ENCODE measurements at places on chromosomes 2 and 18.

- H3K36me3 ChIP-seq: no peaks in the 10 kb centered on the region
- no peak overlapping the region for H3K4me3 ChIP-seq
- H3K4me1 ChIP-seq: no peaks in the 10 kb centered on the region
- no peak for DNase-seq
These were observed 351.5 kb downstream of the NR4A2 start for GRCh38 chr2:155980941-155981560.

- no peak overlapping the region for H3K27ac ChIP-seq
- no peaks in the 10 kb centered on the region for H3K4me1 ChIP-seq
- peaks cover 4% of the 10 kb centered on the region for H3K36me3 ChIP-seq
- no peak for DNase-seq
These were observed 135.1 kb upstream of the LTBP1 start for GRCh38 chr2:32811696-32812095.

DNA sequence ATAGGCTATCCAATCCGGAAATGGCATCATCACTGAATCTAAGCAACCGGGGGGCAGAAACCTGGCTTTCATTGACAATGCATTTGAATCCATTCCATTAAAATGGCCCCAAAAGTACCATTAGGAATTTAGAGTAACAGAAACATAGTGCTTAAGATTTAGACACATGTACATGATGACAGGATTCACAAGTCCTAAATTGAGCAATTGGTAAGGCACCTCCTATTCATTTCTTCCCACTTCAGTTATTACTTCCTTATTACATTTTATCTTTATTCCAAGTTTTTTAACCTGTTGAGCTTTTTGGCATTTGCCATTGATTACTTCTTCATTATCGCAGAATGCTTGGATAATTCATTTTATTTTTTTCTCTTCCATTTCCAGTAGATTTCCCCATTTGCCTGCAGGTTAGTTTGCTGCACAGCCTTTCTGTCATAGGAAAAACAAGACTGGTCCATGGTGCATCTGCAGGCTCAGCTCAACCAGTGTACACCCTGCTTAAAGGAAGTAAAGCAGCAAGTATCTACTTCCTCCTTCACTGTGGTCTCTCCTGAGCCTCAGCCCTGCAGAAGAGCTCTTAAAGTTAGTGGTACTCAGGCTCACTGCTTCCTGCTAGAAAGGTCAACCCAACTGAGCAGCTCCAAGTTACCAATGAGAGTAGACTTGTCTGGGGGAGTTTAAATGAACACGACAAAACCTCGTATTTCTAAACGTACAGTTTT lies 89.2 kb downstream of the DOCK10 start:
- H3K27ac ChIP-seq: no peak overlapping the region
- peaks cover 10% of the 10 kb centered on the region for H3K4me1 ChIP-seq
- peak; percentile 75 for DNase-seq
- no peaks in the 10 kb centered on the region for H3K27me3 ChIP-seq
- no peak overlapping the region for H3K4me3 ChIP-seq

GRCh38 chr2:169136885-169137534 lies 67.6 kb downstream of the DHRS9 start:
- H3K4me3 ChIP-seq: no peak overlapping the region
- H3K27me3 ChIP-seq: no peaks in the 10 kb centered on the region

DNA sequence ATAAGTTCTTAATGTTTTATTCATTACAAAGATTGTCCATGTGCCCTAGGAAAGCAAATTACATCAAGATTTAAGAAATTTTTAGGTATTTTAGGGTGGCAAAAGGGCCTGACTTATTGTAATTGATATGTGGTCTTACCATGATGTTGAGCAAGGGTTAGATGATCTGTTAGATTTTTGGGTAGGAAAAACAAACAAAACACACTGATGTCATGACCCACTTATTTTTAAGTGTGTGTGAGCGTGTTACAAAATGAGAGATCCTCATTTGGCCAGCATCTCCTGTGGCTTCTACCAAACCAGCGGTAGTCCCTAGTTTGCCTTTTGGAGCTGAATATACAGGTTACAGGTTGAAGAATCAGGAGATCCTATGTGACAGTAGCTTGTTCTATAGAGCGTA lies 89.8 kb upstream of the ITGB6 start:
- H3K27me3 ChIP-seq: no peaks in the 10 kb centered on the region
- peaks cover 14% of the 10 kb centered on the region for H3K36me3 ChIP-seq
- no peak overlapping the region for H3K4me3 ChIP-seq
- no peak overlapping the region for H3K27ac ChIP-seq
- H3K4me1 ChIP-seq: peaks cover 19% of the 10 kb centered on the region

DNA sequence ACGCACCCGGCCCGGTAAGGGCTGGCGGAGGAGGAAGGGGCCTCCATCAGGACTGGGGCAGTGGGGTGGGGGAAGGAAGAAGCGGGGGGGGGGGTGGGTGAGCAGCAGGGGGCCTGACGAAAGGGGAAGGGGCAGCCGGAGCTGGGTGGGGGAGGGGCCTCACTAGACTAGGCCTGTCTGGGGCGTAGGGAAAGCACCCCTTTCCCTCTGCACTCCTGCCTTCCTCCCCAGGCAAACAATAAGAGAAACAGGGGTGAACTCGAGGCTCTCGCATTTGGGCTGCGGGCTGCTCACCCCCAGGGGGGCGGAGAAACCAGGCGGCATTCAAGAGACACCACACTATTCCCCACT lies 82.7 kb upstream of the POMC start:
- H3K27ac ChIP-seq: peak overlapping the region; percentile 70
- H3K4me3 ChIP-seq: peak overlapping the region; percentile 77
- H3K4me1 ChIP-seq: peaks cover 24% of the 10 kb centered on the region

GRCh38 chr2:68434981-68435380 lies 32.1 kb downstream of the FBXO48 start:
- no peak overlapping the region for H3K4me3 ChIP-seq
- H3K4me1 ChIP-seq: peaks cover 5% of the 10 kb centered on the region
- no peaks in the 10 kb centered on the region for H3K27me3 ChIP-seq
- no peak overlapping the region for H3K27ac ChIP-seq
- no peaks in the 10 kb centered on the region for H3K36me3 ChIP-seq
- DNase-seq: no peak

DNA sequence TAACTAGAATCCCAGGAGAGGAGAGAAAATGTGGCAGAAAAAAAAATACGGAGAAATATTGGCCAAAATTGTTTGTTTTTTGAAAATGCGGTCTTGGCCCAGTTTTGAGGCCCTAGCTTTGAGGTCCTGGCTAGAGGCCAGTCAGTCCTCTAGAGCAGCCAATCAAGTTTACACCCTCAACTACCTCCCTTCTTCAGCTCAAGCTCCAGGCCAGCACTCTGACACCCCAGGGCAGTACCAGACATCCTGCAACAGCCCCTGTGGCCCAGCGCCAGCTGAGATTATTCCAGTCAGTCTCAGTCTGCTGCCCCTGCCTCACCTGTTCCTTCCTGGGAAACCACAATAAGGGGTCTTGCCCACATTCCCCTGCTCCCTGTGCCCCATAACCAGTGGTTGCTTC lies 107.7 kb downstream of the UGGT1 start:
- H3K4me3 ChIP-seq: no peak overlapping the region
- H3K27me3 ChIP-seq: no peaks in the 10 kb centered on the region
- DNase-seq: no peak
- no peak overlapping the region for H3K27ac ChIP-seq
- no peaks in the 10 kb centered on the region for H3K36me3 ChIP-seq

- peaks cover 7% of the 10 kb centered on the region for H3K4me1 ChIP-seq
- no peak for DNase-seq
- H3K27ac ChIP-seq: no peak overlapping the region
- H3K4me3 ChIP-seq: no peak overlapping the region
- no peaks in the 10 kb centered on the region for H3K36me3 ChIP-seq
These were observed 161.6 kb upstream of the NCK2 start for GRCh38 chr2:105582952-105583660.

DNA sequence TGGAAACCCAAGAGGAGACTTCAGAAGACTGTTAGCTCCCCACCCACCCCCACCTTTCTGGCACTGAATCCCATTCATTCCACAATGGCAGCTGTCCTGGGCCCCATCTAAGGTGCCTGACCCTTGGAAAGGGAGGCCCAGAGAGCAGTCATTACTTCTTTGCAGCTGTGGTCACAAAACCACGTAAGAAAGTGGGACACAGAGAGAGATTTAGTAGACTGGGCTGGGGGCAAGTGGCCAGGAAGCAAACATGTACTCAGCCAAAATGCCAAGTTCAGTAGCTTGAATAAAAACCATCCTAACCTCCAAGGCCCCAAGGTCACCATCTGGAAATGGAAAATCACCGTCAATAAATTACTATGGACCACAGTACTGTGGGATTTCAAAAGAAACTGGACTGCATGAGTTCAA lies 381.4 kb downstream of the TNS1 start:
- no peaks in the 10 kb centered on the region for H3K4me1 ChIP-seq
- no peak overlapping the region for H3K27ac ChIP-seq
- H3K36me3 ChIP-seq: no peaks in the 10 kb centered on the region

DNA sequence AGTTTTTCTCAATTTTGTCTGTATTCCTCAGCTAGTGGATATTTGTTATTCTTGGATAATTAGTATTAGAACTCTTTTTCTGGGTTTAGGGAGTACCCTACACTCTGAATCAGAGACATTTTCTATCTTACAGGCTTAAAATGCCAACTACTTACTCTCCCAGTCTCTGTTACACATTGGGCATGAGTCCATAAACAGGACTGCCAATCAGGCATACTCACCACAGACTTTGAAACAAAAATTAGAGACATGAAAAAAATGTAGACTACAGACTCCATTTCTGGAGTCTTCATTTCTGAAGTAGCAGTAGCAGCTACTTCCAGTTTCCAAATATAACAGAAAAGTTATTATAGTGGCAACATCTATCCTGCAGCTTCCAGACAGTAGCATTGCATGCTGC lies 279.7 kb downstream of the MBD5 start:
- H3K4me1 ChIP-seq: no peaks in the 10 kb centered on the region
- no peaks in the 10 kb centered on the region for H3K27me3 ChIP-seq
- DNase-seq: no peak
- no peak overlapping the region for H3K27ac ChIP-seq

DNA sequence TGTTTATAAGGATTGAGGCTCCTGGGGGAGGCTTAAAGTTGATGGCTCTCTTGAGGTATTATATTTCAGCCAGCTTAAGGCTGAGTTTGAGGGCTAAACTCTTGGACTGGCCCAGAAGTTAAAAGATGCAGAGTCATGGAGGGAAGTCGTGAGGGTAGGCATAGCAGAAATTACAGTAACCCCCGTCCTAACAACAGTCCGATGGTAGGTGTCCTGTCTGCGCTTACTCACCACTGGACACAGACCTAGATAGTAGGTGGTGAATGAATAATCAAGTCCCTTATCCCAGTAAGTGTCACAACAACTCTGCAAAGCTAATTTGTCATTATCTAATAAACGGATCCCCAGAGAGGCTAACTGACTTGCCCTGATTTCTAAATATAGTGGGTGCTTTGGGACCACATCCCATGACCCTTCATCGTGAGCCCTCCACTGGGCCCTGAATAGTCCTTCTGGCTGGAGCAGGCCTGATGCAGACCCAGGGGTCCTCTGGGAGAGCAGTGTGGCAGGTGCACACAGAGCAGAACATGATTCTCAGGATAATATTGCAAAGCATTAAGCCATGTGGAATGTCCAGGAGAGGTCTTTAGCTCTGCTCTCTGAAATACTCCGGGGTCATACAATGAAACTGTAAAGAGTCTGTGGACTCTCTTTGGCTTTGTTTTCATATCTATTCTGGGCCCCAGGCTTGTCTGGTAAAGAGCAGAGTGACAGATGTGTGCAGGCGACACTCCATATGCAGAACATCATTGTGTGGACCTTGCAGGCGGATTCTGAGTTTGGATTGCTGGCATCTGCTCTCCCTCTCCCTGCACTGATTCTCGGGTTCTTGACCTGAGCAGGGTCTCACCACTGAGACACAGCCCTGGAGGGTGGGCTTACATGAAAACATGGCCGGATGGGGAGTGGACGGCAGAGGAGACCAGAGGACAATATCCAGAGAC lies 98.1 kb downstream of the RNF144A start:
- DNase-seq: peak; percentile 40
- peaks cover 16% of the 10 kb centered on the region for H3K36me3 ChIP-seq
- H3K27me3 ChIP-seq: no peaks in the 10 kb centered on the region
- no peak overlapping the region for H3K27ac ChIP-seq
- H3K4me3 ChIP-seq: no peak overlapping the region

GRCh38 chr2:214328941-214329340 lies 81.9 kb upstream of the VWC2L start:
- H3K36me3 ChIP-seq: no peaks in the 10 kb centered on the region
- DNase-seq: no peak
- no peaks in the 10 kb centered on the region for H3K27me3 ChIP-seq

GRCh38 chr18:41025666-41026065 lies 929.4 kb upstream of the PIK3C3 start:
- no peak overlapping the region for H3K27ac ChIP-seq
- H3K27me3 ChIP-seq: no peaks in the 10 kb centered on the region
- no peaks in the 10 kb centered on the region for H3K4me1 ChIP-seq
- no peak for DNase-seq
- no peak overlapping the region for H3K4me3 ChIP-seq
- no peaks in the 10 kb centered on the region for H3K36me3 ChIP-seq

DNA sequence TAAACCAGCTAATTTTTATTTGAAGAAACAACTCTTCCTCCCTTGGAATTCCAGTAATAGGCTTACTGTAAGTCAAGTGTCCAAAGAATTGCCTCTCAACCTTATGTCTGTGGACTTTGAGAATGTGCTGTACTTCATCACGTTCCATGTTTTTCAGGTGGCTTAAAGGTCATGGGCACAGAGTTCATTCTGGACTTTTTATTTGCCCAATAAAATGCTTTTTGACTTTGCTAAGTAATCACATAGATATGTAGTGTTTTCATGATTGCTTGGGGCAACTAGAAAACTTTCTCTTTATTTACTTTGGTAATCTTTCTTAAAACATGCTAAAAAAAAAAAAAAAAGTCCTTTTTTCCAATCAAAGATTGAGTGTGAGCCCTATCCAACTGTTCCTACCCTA lies 10.4 kb upstream of the DNAH7 start:
- H3K36me3 ChIP-seq: no peaks in the 10 kb centered on the region
- DNase-seq: no peak
- H3K27me3 ChIP-seq: no peaks in the 10 kb centered on the region
- H3K27ac ChIP-seq: no peak overlapping the region
- no peak overlapping the region for H3K4me3 ChIP-seq
- peaks cover 5% of the 10 kb centered on the region for H3K4me1 ChIP-seq

- no peak overlapping the region for H3K4me3 ChIP-seq
- H3K27ac ChIP-seq: no peak overlapping the region
- H3K27me3 ChIP-seq: no peaks in the 10 kb centered on the region
- H3K36me3 ChIP-seq: no peaks in the 10 kb centered on the region
- peaks cover 4% of the 10 kb centered on the region for H3K4me1 ChIP-seq
These were observed 37.9 kb downstream of the CCDC150 start for GRCh38 chr2:196677404-196677803.

DNA sequence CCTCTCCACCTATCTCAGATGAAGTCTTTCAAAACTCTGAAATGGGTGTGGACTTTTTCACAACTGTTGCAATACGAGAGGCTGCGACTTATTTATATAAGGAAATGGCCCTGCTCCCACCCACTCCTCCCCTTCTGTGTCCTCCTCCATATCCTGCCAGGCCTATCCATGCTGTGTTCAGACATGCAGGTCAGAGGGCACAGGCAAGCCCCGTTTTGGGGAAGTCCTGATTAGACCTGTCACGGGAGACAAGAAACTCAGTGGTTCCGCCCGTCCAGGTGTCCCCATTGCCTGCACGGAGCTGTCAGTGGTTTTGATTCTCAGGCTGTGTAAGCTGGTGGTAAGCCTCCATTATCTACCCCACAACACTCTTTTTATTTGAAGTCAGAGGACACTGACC lies 99.6 kb upstream of the MGAT5 start:
- no peak overlapping the region for H3K27ac ChIP-seq
- peaks cover 2% of the 10 kb centered on the region for H3K36me3 ChIP-seq
- H3K4me3 ChIP-seq: no peak overlapping the region
- H3K27me3 ChIP-seq: no peaks in the 10 kb centered on the region
- H3K4me1 ChIP-seq: peaks cover 5% of the 10 kb centered on the region
